ENCODE measurements at places on chromosomes 7 and 10.

- DNase-seq, result no peak
Measured at GRCh38 chr10:109207361-109207760, 716.0 kb downstream of the XPNPEP1 start.

GRCh38 chr10:54962134-54962900, 161.3 kb upstream of the PCDH15 start:
- DNase-seq, result no peak

DNA sequence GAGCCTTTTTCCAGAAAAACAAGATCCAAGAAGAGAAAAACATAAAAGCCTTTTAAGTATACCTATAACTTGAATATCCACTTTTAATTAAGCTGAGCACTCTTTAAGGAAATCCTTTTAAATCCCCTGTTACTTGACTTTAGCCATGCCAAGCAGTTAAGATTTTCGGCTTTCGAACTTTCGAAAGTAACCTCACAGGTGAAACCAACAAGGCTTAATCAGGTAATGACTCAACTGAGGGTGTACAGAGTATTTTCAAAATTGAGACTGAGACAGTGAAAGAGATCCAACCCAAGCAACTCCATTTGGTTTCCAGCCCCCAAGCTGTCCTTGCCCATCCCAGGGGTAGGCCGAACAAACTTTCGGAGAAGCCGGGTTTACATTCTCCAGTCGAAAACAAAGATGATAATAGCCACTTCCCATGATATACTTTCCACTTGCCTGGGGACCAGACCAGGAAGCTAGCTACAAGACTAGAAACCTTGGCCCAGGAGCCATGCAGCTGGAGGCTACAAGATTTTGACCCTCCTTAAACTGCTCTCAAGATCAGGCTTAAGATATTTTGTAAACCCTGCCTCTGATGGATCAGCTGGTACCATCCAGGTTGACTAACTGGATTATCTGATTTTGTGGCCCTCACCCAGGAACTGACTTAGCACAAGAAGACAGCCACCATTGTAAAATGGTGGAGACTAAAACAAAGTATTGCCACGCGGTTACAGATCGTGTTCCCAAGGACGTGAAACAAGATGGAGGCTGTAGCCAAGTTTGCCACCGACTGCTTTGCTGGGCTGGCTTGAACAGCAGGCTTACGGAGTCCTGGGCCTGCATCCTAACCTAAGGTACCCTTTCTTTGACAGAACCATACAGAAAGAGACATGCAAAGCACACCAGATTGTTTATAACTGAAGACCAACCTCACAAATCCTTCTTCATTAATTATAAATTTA, 32.3 kb downstream of the C1GALT1 start:
- no peak for DNase-seq

GRCh38 chr10:7956508-7956907, 98.0 kb upstream of the GATA3 start:
- peak; percentile 86 for DNase-seq

- DNase-seq, result no peak
Measured at GRCh38 chr10:62088786-62089185, 179.9 kb downstream of the RTKN2 start.

DNA sequence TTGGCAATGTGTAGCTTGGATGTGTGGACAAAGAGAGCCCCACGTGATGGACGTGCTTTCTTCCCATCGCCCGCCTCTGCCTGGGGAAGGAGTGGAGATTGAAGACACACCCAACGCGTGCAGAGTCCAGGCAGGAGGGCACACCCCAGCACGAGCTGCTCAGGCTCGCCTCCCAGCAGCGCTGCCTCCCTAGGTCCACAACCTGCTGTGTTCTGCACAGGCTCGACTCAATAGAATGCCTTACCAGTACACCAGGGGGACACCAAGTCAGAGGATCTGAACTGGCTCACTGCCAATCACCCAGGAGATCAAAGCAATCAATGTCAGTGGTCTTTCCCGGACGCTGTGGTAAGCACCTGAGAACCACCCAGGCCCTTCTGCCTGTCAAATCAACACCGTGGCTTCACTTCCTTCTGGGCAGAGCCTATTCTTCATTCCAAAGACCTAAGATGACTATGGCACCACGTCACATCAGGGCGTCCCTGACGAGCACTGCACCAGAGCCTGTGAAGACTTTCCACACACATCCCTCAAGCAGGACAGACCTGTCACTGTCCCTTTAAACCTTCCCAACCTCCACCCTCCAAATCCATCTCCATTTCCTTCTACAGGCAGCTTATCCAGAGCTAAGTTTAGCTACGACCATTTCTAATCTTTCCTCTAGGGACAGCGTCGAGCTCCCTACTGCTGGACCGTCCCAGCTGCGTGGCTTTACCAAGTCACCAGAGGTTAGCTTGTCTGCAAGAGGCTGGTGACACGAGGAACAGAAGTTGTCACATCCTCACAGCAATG, 72.3 kb downstream of the AMZ1 start:
- peak; percentile 58 for DNase-seq

DNA sequence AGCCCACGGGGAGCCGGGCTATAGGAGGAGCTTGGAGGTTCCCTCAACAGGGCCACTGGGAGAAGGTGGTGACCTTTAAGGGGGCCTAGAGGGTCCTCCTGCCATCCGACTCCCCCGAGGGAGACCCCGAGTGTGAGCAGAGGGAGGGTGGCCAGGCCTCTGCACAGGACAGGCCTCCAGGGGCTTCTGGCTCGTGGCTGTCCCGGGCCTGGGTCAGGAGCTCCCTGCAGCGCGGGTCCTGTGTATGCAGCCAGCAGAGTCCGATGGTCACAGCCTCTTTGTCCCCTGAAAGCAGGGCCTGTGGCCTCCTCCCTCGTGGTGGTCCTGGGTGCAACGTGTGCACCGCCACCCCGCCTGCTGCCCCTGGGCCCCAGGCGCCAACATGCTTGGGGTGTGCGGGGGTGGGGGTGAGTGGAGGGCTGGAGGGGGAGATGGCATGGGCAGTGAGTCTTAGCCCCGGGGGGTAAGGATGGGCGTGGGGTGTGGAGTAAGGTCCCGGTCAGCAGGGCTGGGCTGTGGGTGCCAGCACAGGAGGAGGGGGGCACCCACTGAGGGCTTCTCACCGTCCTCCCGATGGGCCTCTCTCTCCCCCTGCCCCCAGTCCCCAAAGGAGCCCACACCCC, 27.1 kb downstream of the UNCX start:
- no peak for DNase-seq

- no peak for DNase-seq
Measured at GRCh38 chr7:105765846-105766245, 110.6 kb downstream of the ATXN7L1 start.

DNA sequence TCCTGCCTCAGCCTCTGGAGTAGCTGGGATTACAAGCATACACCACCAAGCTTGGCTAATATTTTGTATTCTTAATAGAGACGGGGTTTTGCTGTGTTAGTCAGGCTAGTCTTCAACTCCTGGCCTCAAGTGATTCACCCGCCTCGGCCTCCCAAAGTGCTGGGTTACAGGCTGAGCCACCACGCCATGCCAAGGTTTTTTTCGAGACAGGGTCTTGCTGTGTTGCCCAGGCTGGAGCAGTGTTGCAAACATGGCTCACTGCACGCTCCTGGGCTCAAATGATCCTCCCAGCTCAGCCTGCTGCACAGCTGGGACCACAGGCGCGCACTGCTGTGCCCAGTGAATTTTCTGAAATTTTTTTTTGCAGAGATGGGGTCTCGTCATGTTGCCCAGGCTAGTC, 3.3 kb upstream of the SEC31B start:
- DNase-seq, result no peak

GRCh38 chr7:109179601-109180000, 609.9 kb downstream of the DNAJB9 start:
- no peak for DNase-seq

GRCh38 chr10:13079776-13080050, 20.2 kb upstream of the OPTN start:
- no peak for DNase-seq
